Calu3 (cell line): ENCODE measurements at places on chromosomes 2 and 18.

DNA sequence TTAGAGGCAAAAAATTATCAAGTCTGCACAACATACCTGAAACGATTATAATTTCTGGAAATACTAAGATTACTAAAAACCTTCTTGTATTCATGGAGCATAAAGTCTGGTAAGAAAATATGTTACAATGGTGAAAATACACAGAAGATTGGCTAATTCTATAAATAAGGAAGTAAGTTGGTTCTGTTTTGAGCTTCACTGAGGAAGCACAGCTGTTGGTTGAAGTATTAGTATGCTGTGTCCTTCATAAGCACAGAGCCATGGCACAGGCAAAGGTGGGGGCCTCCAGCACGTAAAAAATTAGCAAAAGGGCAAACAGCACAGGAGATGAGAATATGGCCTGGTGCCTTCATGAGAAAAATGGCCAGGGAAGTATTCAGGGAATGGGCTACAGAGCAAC, 40.4 kb upstream of the ANKRD62 start:
- no peak for DNase-seq

- DNase-seq, result no peak
Measured at GRCh38 chr18:26970637-26971036, 105.1 kb upstream of the AQP4 start.

DNA sequence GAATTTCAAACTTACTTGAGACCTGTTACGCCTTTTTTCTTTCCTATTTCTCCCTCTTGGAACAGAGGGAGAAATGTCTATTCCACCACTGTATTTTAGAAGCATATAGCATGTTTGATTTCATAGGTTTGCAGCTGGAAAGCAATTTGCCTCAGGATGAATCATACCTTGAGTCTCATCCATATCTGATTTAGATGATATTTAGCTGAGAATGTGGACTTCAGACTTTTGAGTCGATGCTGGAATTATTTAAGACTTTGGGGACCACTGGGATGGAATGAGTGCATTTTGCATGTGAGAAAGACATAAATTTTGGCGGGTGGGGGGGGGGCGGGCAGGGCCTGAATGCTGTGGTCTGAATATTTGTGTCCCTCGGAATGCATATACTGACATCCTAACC, 282.7 kb upstream of the STON1 start:
- DNase-seq, result no peak

DNA sequence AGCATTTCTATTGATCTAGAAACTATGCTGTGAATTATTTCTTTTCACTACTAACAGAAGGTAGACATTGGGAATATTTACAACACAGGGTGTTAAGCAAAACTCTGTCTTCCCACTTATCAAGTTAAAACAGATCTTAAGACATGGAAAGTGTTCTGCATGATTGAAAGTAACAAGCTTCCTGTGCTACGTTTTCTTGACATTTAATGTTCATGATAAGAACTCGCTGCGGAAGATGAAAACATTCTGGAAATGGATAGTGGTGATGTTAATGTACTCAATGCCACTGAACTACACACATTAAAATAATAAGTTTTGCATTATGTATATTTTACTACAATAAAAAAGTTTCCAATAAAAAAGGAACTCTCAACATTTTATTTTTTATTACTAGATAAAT, 74.4 kb upstream of the SCN7A start:
- no peak for DNase-seq

GRCh38 chr2:186497928-186498327, 11.9 kb downstream of the ZC3H15 start:
- DNase-seq, result no peak

- no peak for DNase-seq
Measured at GRCh38 chr2:38863061-38863695, 12.6 kb downstream of the DHX57 start.

- no peak for DNase-seq
Measured at GRCh38 chr2:228860601-228861285, 410.3 kb downstream of the PID1 start.

GRCh38 chr18:53909668-53910067, 314.8 kb downstream of the MBD2 start:
- DNase-seq, result peak; percentile 34

- no peak for DNase-seq
Measured at GRCh38 chr2:231920366-231920765, 5.8 kb downstream of the NPPC start.

DNA sequence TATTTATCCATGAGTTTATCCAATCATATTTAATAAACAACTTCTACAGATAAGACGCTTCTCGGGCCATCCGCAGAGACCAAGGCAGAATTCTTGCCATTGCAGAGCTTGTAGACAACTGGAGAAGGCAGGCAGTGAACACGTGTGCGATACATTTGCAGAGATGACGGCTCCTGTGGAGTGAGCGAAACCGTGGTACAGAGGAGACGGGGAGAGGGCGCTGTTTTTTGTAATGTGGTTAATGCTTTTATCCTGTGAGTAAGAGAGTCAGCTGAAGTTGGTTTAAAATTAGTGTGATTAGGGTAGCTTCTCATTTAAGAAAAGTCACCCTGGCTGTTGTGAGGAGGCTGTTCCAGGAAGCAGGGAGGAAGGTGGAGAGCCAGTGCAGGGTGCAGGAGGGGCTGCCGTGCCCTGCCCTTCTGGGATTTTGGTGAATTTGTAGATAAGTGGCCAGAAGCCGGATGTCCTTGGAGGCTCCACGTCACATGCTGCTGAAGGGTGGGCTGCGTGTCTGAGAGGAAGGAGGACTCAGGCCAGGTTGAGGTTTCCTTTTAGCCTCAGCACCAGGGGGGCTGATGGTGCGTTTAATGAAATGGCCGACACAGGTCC, 151.4 kb downstream of the SNTG2 start:
- DNase-seq, result no peak

GRCh38 chr2:176931588-176932563, 280.7 kb upstream of the HNRNPA3 start:
- DNase-seq, result no peak

GRCh38 chr2:113198790-113199612, 25.2 kb downstream of the PSD4 start:
- DNase-seq, result peak; percentile 94

DNA sequence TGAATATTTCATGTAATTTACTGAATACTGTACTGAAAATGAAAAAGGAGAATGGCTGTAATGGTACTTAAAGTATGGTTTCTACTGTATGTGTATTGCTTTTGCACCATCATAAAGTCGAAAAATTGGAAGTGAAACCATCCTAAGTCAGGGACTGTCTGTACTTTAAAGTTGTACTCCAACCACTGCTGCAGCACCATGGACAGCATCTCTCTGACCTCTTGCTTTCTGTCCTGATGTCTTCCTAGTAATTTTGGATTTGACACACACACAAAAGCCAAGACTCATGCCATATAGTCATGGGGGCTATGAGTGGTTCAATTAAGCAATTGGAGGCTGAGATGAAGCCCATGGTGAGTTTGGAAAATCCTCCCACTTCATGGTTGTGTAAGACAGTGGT, 256.3 kb upstream of the PKDCC start:
- peak; percentile 44 for DNase-seq

DNA sequence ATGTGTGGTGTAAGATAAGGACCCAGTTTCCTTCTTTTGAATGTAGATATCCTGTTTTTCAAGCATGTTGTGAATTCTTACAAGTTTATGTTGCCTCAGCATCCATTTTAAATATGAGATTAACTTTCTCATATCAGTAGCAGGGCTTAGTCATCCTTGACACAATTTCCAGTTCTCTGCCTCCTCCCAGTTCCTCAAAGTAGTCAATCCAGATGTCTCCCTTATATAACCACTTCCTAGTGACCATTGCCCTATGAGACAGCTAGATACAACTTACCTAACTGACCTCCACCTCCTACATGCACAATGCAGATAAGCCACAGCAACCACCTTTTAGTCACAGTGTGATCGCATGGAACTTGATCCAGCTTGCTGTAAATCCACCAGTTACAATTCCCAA, 269.2 kb upstream of the ZNF521 start:
- no peak for DNase-seq

DNA sequence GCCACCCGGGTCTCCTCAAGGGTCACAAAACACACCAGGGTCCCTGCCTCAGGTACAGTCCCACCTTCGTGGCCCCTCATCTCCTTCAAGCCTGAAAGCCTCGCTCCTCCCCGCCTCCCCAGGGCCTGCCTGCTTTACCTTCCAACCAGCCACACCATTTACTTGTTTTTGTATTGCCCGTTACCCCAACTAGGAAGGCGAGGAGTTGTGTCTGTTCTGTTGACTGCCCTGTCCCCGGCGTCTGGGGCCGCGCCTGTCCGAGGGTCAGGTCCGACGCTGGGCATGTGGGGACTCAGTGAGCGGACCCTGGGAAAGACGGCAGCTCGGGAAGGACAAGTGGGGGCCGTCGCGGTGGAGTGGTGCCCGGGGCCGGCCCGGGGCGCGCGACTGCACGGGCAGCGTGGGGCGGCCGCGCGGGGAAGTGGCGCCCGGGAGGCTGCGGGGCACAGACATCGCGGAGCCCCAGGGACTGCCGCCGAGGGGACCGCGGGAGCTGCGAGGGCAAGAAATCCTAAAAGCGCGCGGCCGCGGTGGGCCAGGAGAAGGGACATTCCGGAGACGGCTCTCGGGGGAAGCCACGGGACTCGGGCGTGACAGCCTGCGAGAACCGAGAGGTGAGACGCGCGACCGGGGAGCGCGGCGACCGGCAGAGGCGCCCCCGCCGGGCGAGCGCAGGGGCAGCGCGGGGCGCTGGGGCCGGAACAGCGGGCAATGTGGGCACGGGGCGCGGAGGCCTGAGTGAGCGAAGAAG, 797 bp upstream of the GRHL1 start:
- DNase-seq, result peak; percentile 42
